NCI-H460 (cell line): ENCODE measurements at places on chromosomes 7 and 10. TPM values are rescaled to one million over a fixed set of nuclear protein-coding genes. Genes with fewer than 3 reads are reported as not detected.

The GRM8 gene
- 0.46 TPM in 1 of 2 replicates, not detected in the other for total RNA-seq

The WDR37 gene
- 2.7 and 4.2 TPM in 2 replicates for total RNA-seq

The ZNF804B gene
- total RNA-seq = not detected in 2 replicates

The NODAL gene
- not detected in 2 replicates for total RNA-seq

The GCK gene
- not detected in 2 replicates for total RNA-seq

The LIPJ gene
- total RNA-seq = not detected in 2 replicates

The NEURL1 gene
- 0.14 TPM in 1 of 2 replicates, not detected in the other for total RNA-seq

DNA sequence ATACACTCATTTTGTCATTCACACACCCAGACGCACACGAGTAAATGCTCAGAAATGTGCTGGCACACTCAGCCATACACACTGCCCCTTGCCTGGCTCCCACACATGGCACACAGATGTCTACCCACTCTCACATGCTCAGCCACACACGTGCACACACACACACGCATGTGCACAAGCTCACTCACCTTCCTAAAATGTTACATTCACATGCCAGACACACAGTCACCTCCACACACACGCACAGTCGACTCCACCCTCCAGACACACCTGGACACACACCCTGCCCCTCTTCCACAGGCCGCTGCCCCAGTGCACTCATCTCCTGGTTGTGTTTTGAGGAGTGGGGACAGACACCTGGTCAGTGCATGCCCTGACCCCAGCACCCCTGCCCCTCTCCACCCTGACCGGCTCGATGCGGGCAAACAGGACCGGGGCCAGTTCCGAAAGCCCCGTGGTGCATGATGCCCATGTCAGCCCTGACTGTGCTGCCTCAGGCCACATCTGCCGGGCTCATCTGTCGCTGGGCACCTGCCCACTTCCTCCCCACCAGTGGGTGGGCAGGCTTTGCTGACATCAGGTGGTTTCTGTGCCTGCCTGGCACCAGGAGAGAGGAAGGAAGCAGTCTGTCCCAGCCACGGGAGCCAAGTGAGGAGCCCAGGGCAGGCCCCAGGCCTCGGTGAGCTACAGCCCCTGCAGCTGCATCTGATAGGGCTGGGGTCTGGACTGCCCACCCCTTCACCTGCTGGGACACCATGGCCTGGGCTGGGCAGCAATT lies 84.9 kb upstream of the ZNF716 start:
- DNase-seq = no peak

GRCh38 chr7:134669845-134670373 lies 23.3 kb downstream of the BPGM start:
- DNase-seq = peak; percentile 55

- DNase-seq = no peak
Measured at GRCh38 chr10:24993237-24993958, 22.6 kb downstream of the ENKUR start.

DNA sequence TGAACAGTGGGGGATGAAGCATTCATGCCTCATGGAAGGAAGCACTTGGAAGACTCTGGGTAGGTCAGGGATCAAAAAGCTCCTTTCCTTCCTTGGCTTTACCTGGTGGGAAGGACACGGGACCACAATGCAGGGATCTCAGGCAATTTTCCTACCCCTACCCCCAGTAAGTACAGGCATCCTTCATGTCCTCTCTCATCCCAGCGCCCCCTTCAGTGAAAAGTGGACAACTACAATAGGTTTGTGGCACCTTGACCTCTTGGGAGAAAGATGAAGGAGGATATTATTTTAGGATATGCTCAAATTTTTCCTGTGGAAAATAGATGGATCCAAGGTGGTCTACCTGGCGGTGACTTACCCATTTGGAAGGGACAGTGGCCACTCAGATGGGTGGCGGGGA lies 16.5 kb downstream of the AFAP1L2 start:
- DNase-seq = no peak

GRCh38 chr10:122254831-122255230 lies 16.3 kb upstream of the BTBD16 start:
- DNase-seq = no peak

DNA sequence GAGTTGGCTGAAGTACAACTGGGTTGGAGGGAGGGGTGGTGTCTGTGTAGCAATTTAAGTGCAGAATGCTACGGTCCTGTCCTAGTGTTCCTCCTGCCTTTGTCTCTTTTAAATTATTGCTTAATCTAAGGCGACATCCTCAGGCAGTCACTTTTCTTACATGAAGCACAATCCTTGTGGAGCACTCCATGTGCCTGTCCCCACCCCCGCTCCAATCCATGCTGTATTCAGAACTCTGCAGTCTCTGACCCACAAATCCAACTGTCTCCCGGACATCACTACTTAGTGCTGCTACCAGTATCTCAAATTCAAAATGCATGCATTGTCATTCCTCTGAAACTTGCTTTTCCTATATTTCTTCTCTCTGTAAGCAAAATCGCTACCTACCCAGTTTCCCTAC lies 91.4 kb upstream of the FAM133B start:
- DNase-seq = no peak

DNA sequence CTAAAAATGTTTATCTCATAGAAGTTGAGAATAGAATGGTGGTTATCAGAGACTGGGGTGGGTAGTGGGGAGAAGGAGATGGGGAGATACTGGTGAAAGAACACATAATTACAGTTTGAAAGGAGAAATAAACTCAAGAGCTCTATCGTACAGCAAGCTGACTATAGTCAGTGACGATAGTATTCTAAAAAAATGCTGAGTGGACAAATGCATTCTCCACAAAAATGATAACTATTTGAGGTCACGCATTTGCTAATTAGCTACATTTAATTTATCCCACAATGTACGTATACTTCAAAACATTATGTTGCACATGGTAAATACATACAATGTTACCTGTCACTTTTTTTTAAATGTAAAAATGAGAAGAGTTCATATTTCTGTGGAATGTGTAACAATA lies 507.7 kb downstream of the CALN1 start:
- no peak for DNase-seq

DNA sequence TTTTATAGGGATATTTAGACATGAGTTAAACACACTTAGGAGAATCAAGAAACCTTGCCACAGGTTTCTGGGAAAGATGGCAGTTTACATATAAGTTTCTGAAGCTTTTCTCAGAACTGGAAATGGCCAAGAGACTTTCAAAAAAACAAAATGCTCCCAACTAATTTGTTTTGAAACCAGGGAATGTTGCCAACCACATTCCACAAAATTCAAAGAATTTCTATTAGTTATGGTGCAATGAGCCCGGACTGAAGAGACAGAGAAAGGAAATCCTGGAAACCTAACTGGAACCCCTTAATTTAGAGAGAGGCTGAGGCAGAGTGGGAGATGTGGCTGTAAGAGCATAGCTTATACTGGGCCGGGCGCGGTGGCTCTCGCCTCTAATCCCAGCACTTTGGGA lies 128.5 kb downstream of the PTEN start:
- no peak for DNase-seq

DNA sequence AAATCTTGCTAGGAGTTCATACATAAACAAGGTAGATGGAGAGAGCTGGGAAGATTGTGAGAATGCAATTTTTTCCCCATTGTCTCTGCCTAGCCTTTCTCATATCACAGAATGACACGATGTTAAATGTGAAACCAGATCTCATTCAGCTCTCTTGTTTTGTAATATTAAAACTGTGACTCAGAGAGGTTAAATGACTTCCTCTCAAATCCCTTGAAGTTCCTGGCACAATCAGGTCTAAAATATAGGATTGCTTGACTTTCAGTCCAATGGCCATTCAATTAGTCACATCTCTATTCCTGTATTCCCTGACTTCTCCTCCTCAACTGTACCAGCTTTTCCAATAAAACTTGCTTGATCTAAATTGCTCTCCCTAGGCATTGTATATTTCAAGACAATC lies 3.1 kb downstream of the ANKRD22 start:
- peak; percentile 15 for DNase-seq

DNA sequence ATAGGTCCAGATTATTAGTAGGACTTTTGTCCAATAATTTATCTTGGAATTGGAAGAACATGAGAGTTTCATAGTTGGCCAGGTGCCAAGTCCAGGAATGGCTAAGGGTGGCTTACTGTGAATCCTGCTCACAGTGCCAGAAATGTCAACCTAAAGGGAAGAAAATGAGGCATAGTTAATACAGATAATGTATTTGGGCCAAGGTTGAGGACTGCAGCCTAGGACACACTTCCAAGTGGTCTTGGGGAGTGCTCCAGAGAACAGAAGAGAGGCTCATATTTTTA lies 78.2 kb downstream of the MAPK8 start:
- DNase-seq = no peak

- no peak for DNase-seq
Measured at GRCh38 chr7:35026150-35026549, 11.1 kb downstream of the DPY19L1 start.

DNA sequence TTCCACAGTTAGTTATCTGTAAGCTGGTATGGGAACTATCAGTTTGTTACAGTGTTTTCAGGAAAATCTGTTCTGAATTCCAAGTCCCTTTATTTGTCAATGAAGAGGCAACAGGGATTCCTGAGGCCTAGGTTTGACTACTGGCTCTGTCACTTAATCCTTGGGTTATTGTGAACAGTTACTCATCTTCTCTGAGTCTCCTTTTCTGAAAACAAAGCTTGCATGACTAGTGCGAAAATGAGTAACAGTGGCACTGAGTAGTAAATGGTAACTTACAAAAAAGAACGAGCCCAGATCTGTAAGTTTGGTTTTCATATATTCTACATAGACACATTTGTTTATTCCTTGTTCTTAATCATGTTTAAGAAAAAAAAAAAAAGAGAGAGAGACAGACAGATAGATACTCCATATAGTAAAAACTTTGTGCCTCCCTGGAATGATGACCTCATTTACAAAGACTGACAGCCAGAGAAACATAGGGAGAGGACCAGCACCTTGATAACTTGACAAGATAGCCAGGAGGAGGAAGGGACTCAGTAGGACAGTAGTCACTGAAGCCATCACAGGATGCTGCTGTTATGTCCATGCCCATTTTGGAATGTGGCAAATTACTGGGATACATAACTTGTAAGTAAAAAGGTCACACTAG lies 1.9 kb downstream of the MRPS33 start:
- DNase-seq = no peak

DNA sequence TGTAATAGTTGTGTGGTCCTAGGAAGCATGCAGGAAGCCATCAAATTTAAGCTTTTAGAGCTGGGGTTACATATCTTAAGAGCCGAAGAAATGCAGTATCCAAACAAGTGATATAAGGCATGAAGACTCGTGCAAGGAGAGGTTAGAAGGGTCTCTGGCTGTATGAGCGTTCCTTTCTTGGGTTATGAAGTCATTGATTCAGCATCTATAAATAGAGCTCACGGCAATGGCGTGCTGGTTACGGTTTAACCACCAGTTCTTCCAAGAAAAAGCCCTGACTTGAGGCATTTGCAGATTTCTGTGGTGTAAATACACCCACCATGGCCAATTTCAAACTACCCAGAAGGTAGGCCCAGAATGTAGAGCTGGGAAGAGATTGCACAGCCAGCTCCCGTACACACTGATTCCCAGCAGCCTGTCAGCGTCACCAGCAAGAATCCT lies 72.0 kb upstream of the KAT6B start:
- no peak for DNase-seq

DNA sequence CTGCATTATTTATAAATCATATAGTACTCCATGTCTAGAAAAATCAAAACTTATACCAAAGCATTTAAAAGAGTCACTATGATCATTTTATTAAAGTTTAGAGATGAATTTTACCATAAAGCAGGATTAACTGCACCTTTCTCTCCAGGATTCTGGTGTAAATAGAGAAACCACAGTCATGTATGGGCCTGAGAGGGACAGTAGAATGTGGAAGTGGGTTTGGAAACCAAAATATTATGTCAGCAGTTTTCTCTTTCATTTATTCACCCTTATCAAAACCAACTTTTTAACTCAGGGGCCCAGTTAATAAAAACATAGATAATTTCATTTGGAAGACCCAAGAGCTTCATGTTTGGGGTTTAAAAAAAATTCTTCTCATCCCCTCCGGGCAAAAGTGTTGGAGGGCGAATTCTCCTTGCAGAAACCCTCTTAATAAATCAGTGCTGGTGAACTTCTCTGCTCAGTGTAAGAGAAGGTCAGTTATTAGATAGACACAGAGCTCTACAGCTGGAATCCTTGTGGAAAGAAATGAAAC lies 266.2 kb downstream of the CREB5 start:
- no peak for DNase-seq

- DNase-seq = no peak
Measured at GRCh38 chr10:60396766-60397165, 7.1 kb upstream of the ANK3 start.

DNA sequence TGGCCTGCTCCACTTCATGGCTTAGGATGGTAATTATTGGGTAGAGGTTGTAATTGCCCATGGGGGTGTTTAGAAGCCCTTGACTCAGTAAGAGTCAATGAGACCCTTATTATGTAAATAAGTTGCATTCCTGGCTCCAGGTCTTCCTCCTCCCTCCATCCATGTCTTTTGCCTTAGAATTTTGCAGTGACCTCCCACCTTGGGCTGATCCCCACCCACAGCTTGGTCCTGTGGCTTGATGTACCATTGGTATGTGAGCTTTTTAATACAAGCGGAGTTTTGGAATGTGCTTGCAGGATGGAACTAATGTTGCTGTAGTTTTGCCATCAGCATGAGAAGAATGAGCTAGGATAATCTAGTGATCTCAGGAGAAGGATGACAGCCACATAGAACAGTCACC lies 73.2 kb upstream of the DGKI start:
- no peak for DNase-seq

GRCh38 chr7:446289-446935 lies 73.2 kb downstream of the PDGFA start:
- no peak for DNase-seq
